ENCODE measurements at places on chromosomes 2 and 18. TPM values are rescaled to one million over a fixed set of nuclear protein-coding genes. Genes with fewer than 3 reads are reported as not detected.

DNA sequence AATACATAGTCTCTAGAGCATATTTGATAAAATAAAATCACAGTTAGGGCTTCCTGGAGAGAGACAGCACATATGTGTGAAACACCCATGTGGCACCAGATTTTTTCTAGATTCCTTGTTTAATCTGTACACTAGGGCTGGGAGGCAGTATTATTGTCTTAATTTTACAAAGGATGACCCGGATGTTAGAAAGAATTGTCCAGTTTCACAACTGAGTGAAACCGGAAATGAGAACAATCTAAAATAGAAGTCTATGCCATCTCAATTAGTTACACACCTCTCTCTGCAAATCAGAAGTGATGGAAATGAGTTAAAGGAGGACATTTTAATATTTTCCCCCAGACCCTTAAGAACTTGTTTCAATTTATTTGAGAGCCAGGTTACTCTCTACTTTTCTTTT lies 463.7 kb upstream of the DSEL start:
- H3K27me3 ChIP-seq = no peaks in the 10 kb centered on the region
- H3K4me3 ChIP-seq = no peak overlapping the region
- DNase-seq = no peak
- no peaks in the 10 kb centered on the region for H3K4me1 ChIP-seq

- H3K4me3 ChIP-seq = no peak overlapping the region
- H3K36me3 ChIP-seq = no peaks in the 10 kb centered on the region
- DNase-seq = no peak
- H3K27ac ChIP-seq = no peak overlapping the region
- no peaks in the 10 kb centered on the region for H3K27me3 ChIP-seq
These were observed 91.8 kb upstream of the ST6GAL2 start for GRCh38 chr2:106977717-106978116.

DNA sequence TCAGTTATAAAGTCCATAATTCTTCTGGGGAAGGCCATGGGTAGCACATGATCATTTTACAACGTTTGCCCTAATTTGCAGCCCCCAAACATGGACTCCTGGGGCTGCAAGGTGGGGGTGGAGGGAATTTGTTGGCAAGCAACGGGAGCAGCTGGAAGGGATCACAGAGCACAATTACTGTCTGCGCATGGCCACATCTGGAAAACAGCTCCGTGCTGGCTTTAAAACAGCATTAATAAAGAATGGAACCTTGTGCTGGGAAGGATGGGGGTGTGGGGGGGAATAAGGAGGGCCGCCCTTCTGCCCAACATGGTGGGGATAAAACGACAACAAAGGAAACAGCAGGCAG lies 60.9 kb upstream of the SLC14A2 start:
- no peak for DNase-seq
- no peak overlapping the region for H3K4me3 ChIP-seq
- no peaks in the 10 kb centered on the region for H3K36me3 ChIP-seq
- H3K27ac ChIP-seq = no peak overlapping the region

Gene RAB17
- 60.1 TPM for total RNA-seq

Gene LRRTM1
- total RNA-seq = not detected

DNA sequence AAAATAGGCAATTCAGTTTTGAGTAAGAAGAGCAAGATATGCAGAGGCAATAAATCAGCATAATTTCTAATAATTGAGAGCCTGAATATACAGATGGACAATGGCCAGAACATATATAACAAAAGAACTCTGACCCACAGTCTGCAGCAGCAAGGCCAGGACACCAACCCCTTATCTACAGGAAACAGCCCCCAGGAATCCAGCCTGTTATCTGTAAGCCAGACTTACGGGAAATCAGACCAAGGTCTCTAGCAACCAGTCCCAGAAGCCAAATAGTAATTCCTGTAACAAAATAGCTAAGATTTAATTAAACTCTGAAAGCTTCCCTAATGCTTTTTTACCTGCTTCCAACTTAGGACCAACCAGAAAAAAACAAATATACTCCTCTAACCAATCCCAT lies 434.5 kb upstream of the GYPC start:
- H3K4me1 ChIP-seq = no peaks in the 10 kb centered on the region
- H3K36me3 ChIP-seq = no peaks in the 10 kb centered on the region
- no peak overlapping the region for H3K4me3 ChIP-seq
- H3K27me3 ChIP-seq = no peaks in the 10 kb centered on the region

DNA sequence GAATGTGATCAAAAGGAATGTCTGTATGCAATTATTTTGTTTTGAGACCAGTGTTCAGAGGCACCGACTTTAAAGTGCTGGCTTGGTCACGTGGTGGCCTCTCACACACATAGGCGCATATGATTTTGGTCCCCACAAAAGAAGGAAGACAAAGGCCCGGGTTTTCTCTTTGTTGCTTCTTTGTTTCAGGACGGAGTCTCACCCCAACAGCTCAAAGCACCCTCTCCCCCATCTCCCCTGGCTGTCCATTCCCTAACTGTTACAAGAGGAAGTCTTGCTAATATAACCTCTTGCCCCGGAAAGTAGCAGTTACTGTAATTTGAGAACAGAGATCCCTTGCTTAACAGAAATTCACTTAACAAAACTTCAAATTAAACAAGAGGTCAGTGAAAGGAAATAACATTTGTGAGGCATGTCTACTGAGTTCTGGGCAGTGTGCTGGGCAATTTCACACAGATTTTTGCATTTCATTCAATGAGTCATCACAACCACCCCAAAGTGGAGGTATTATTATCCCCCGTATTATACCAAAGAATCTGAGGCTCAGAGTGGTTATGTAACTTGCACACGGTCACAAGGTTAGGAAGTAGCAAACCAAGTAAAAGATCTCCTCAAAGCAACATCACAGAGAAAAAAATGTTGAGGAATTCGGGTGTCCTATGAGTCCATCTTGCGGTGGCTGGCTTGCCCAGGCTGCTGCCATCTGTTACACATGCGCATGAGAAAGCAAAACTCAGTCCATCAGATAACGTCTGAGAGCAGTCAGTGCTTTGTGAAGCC lies 75.8 kb downstream of the SDC1 start:
- no peaks in the 10 kb centered on the region for H3K36me3 ChIP-seq
- H3K27ac ChIP-seq = no peak overlapping the region
- no peaks in the 10 kb centered on the region for H3K27me3 ChIP-seq

DNA sequence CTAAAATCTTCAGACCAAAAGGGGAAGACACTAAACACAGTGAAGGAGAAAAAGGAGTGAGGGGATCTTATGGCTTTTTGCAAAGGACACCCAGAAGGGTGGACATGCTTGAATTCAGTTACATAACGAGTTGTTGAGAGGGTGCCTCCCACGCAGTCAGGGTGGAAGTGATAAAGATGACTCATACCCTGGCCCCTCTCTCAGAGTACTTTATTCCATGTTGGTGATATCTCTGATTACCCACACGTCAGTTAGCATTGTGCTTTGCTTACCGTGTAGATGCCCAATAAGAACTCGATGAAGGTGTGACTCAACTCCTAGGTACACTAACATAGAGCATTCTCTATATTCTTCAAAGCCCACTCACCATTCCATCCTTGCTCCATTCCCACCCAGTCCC lies 44.4 kb downstream of the EN1 start:
- H3K4me1 ChIP-seq = no peaks in the 10 kb centered on the region
- no peak for DNase-seq
- peaks cover 21% of the 10 kb centered on the region for H3K27me3 ChIP-seq
- no peak overlapping the region for H3K27ac ChIP-seq
- H3K4me3 ChIP-seq = no peak overlapping the region

Gene COBLL1
- total RNA-seq = 89.4 TPM

GRCh38 chr2:223523551-223524001 lies 78.6 kb downstream of the SCG2 start:
- H3K4me1 ChIP-seq = no peaks in the 10 kb centered on the region
- H3K27ac ChIP-seq = no peak overlapping the region
- no peak for DNase-seq
- no peaks in the 10 kb centered on the region for H3K27me3 ChIP-seq

Gene ALPP
- 6.0 TPM for total RNA-seq

All from lower lobe of right lung (tissue), 2 donors.